ENCODE measurements at places on chromosomes 3 and 15. TPM values are rescaled to one million over a fixed set of nuclear protein-coding genes. Genes with fewer than 3 reads are reported as not detected.

Gene EFHB
- total RNA-seq: not detected

Gene ACKR2
- 0.67 TPM for total RNA-seq

Gene REC114
- total RNA-seq: not detected

Gene CD200
- 1.4 TPM for total RNA-seq

Gene ZFAND6
- 81.6 TPM for total RNA-seq

Gene PDCD7
- total RNA-seq: 18.8 TPM

Gene FBXO40
- total RNA-seq: not detected

Gene ADCY5
- total RNA-seq: not detected

Gene CCDC13
- not detected for total RNA-seq

Gene DPPA4
- not detected for total RNA-seq

Gene TMEM108
- total RNA-seq: 0.67 TPM

Gene SOX2
- total RNA-seq: not detected

Gene STAB1
- 149 TPM for total RNA-seq

Gene STRC
- total RNA-seq: not detected

Gene APH1B
- 12.6 TPM for total RNA-seq

Gene AQP9
- not detected for total RNA-seq

Gene ZBTB47
- total RNA-seq: 11.6 TPM

Gene RIOX2
- 38.8 TPM for total RNA-seq
